Upper lobe of left lung (tissue), 6 donors: ENCODE measurements at places on chromosomes 2 and 18. TPM values are rescaled to one million over a fixed set of nuclear protein-coding genes. Genes with fewer than 3 reads are reported as not detected.

DNA sequence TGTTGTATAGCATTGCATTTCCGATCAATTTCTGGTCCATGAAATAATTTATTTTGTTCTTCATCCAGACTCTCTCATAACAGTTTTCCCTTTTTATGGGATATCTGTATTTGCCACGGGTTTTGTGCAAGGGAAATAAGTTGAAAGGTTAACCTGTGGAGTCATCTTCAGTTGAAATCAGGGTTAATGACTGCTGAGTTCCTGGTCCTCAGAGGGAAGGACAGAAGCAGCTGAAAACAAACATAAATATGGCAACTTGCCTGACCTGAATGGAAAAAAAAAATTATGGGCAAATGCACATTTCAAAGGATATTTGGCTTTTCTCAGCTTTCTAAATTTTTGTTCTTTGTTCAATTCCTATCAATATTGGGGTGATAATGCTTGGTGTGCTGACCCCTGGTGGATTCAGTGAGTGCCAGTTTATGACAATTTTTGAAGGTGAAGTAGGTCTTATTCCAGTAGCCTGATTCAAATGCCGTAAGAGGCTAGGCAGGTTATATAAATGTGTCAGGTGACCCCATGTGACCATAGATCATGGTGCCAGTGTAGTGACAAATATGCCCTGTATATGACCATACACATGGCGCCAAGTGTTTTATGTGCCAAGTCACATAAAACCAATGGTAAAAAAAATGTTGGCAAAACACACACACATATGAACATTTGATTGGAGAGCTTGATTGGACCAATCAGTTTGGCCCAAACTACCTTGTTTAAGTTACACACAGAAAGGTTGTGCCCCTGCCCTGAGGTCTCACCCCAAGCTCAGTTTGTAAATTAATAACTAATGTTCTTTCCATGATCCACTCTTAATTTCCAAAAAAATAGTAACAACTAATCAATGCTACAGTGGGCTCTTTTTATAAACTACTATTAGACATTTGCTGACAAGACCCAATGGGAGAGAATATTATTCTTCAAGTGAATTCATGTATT lies 47.6 kb upstream of the FAM124B start:
- H3K4me3 ChIP-seq, result no peak overlapping the region
- H3K27ac ChIP-seq, result no peak overlapping the region
- no peak for DNase-seq
- no peaks in the 10 kb centered on the region for H3K27me3 ChIP-seq
- no peaks in the 10 kb centered on the region for H3K4me1 ChIP-seq
- H3K36me3 ChIP-seq, result no peaks in the 10 kb centered on the region

DNA sequence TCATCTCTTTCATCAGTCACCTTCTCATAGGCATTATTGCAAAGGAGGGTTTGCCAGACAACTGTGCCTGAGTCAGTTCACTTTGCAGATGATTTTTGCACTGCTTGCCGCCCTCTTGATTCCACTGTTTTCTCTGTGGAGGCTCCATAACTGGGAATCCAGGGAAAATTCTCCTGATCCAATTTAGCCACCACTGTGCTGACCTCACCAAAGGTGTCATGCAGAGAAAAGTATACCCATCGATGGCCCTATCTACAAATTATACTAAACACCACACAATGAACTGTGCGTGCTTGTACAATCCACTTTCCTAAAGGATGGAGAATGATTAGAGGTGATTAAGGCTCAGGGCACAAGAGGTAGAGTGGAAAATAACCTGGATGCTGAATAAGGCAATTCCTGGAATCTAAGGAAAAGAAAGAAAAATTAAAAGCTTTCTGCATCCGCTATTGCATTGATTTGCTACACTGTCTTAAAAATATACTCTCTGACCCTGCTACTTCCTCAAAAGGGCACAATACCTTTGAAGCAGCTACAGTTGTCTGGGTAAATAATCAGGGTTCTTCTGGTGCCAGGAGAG lies 409.4 kb downstream of the RIT2 start:
- no peaks in the 10 kb centered on the region for H3K27me3 ChIP-seq
- no peaks in the 10 kb centered on the region for H3K36me3 ChIP-seq
- no peak overlapping the region for H3K27ac ChIP-seq
- H3K4me1 ChIP-seq, result no peaks in the 10 kb centered on the region
- H3K4me3 ChIP-seq, result no peak overlapping the region
- no peak for DNase-seq

- no peak for DNase-seq
- H3K36me3 ChIP-seq, result no peaks in the 10 kb centered on the region
- no peaks in the 10 kb centered on the region for H3K4me1 ChIP-seq
- H3K27ac ChIP-seq, result no peak overlapping the region
- no peaks in the 10 kb centered on the region for H3K27me3 ChIP-seq
- peak overlapping the region; percentile 29 for H3K4me3 ChIP-seq
These were observed 57.1 kb downstream of the RMDN2 start for GRCh38 chr2:37982147-37982582.

- peaks cover 70% of the 10 kb centered on the region for H3K4me1 ChIP-seq
- DNase-seq, result no peak
- H3K27me3 ChIP-seq, result no peaks in the 10 kb centered on the region
- no peaks in the 10 kb centered on the region for H3K36me3 ChIP-seq
- H3K4me3 ChIP-seq, result no peak overlapping the region
These were observed 13.5 kb downstream of the ANKRD12 start for GRCh38 chr18:9150121-9150520.

GRCh38 chr2:98311771-98312545 lies 34.3 kb upstream of the CNGA3 start:
- H3K27ac ChIP-seq, result no peak overlapping the region
- no peak for DNase-seq
- H3K4me1 ChIP-seq, result peaks cover 14% of the 10 kb centered on the region
- H3K4me3 ChIP-seq, result no peak overlapping the region

DNA sequence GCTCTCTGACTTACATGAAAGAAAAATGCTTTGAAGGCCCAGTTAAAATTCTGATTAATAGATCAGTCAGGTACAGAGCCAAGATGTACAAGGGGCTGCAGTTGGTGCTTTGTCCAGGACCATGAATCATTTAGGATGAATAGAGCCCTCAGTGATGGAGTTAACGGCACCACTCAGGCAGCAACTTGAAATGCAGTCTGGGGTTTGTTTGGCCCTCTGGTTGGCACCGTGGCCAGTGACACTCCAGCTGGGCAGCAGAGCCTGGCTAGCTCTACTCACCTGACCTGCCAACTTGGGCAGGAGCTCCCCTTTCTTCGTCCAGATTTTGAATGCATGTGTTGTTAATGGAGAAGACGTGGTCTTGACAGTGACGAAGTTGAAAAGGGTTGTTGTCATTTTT lies 493.0 kb upstream of the ACVR2A start:
- H3K27ac ChIP-seq, result no peak overlapping the region
- H3K4me1 ChIP-seq, result no peaks in the 10 kb centered on the region
- H3K36me3 ChIP-seq, result no peaks in the 10 kb centered on the region

DNA sequence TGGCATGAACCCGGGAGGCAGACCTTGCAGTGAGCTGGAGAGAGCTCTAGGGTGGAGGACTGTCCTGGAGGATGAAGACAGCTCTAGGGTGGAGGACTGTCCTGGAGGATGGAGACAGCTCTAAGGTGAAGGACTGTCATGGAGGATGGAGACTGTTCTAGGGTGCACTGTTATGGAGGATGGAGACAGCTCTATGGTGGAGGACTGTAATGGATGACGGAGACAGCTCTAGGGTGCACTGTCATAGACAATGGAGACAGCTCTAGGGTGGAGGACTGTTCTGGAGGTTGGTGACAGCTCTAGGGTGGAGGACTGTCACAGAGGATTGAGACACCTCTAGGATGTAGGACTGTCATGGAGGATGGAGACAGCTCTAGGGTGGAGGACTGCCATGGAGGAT lies 21.1 kb upstream of the KCNG2 start:
- H3K4me3 ChIP-seq, result no peak overlapping the region
- H3K27ac ChIP-seq, result no peak overlapping the region
- no peaks in the 10 kb centered on the region for H3K4me1 ChIP-seq

DNA sequence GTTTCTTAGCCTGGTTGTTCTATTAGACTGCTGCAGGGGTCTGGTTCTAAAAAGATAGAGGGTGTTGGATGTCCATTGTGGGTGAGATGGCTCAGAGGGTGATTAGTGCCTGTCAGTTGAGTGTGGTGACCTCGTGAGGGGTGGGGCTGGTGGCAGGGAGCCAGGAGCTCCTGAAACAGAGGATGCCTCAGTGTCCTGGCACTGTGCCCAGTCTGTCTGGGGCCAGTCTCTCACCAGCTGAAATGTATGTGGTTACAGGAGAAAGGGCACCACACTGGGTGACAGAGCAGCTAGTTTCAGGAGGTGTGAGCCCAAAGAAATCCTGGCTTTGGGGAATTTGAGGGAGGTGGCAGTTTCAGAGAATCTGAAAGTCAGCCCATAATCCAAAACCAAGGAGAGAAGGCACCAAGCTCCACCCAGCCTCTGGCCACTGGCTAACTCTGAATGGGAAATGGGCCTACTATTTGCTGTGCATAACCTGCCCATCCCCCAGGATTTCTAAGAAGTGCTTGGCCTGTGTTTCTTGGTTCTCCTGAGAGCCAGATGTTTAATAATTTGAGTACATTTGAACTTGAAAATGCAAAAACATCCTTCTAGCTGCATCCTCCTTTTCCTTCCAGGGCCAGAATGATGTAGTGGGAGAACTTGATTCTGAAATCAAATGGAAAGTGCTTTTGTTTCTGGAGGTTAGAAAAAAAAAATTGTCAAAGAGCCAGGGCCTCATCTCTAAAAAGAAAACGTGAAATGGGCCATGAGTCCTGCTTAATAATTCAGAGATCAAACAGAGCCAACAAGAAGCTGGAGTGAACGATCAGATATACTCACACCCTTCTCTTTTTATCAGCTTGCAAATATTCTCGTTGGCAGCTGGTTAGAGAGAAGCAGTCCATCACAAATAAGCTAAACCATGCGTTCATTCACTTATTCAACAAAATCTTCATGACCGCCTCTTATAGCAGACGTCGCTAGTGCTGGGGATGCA lies 92.3 kb downstream of the B3GNT2 start:
- no peak overlapping the region for H3K27ac ChIP-seq
- peaks cover 24% of the 10 kb centered on the region for H3K4me1 ChIP-seq
- H3K36me3 ChIP-seq, result no peaks in the 10 kb centered on the region
- DNase-seq, result peak; percentile 40
- H3K4me3 ChIP-seq, result no peak overlapping the region
- H3K27me3 ChIP-seq, result no peaks in the 10 kb centered on the region

- H3K27me3 ChIP-seq, result peaks cover 16% of the 10 kb centered on the region
- no peak overlapping the region for H3K27ac ChIP-seq
- no peak for DNase-seq
- H3K36me3 ChIP-seq, result no peaks in the 10 kb centered on the region
- H3K4me3 ChIP-seq, result peak overlapping the region; percentile 58
These were observed 367.9 kb downstream of the MTX2 start for GRCh38 chr2:176637142-176637485.

DNA sequence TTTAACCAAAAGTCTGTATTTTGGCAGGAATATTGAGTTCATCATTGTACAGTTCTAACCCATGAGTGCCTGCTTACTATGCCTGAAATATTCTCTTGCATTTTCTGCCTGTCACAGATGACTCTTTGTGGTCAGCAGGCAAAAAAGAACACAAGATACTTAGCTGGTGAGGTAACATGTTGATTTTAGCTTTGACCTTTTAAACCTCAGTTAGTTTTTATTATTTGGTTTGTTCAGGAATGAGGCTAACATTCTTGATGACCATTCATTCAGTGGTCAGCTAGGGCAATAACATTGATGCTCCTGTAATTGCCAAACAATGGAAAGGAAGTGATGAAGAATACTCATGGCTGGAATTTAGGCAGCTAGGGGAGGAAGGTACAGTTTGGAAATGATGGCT lies 491.2 kb downstream of the PIK3C3 start:
- H3K27me3 ChIP-seq, result no peaks in the 10 kb centered on the region
- no peak overlapping the region for H3K4me3 ChIP-seq
- no peaks in the 10 kb centered on the region for H3K36me3 ChIP-seq
- H3K27ac ChIP-seq, result no peak overlapping the region
- DNase-seq, result no peak

GRCh38 chr2:65579506-65580235 lies 147.3 kb upstream of the SPRED2 start:
- no peaks in the 10 kb centered on the region for H3K36me3 ChIP-seq
- no peak overlapping the region for H3K27ac ChIP-seq
- no peak overlapping the region for H3K4me3 ChIP-seq
- no peaks in the 10 kb centered on the region for H3K27me3 ChIP-seq
- no peak for DNase-seq
- peaks cover 13% of the 10 kb centered on the region for H3K4me1 ChIP-seq

BBS5 gene
- 20.8 TPM for total RNA-seq

ZNF514 gene
- total RNA-seq, result 16.6 TPM

ANKRD53 gene
- total RNA-seq, result 0.91 TPM

C2orf81 gene
- 11.5 TPM for total RNA-seq

COL6A3 gene
- total RNA-seq, result 34.4 TPM

MDH1 gene
- total RNA-seq, result 110 TPM

ASAP2 gene
- total RNA-seq, result 26.0 TPM
